ENCODE measurements at places on chromosomes 2 and 18. TPM values are rescaled to one million over a fixed set of nuclear protein-coding genes. Genes with fewer than 3 reads are reported as not detected.

DPP10 gene
- 6.7 TPM for total RNA-seq

KCNJ3 gene
- total RNA-seq: 0.71 TPM

POTEI gene
- total RNA-seq: 38.7 TPM

LIMS4 gene
- 11.2 TPM for total RNA-seq

KLHL41 gene
- 4.3 TPM for total RNA-seq

PLB1 gene
- 10.4 TPM for total RNA-seq

CTAGE1 gene
- 4.2 TPM for total RNA-seq

CNGA3 gene
- 0.63 TPM for total RNA-seq

MAP3K19 gene
- total RNA-seq: 9.8 TPM

CYS1 gene
- total RNA-seq: 3.7 TPM

ASB18 gene
- total RNA-seq: 0.43 TPM

L3MBTL4 gene
- total RNA-seq: 46.2 TPM

PLCL1 gene
- total RNA-seq: 2.1 TPM

ABCB11 gene
- total RNA-seq: 4.6 TPM

CYTIP gene
- 9.1 TPM for total RNA-seq

SMYD1 gene
- total RNA-seq: 2.4 TPM

ALPI gene
- not detected for total RNA-seq

IL1B gene
- total RNA-seq: 0.63 TPM

CPS1 gene
- total RNA-seq: 22.5 TPM

ACMSD gene
- not detected for total RNA-seq

DSG1 gene
- total RNA-seq: 2.8 TPM

FKBP1B gene
- total RNA-seq: 2.7 TPM

PSMA8 gene
- total RNA-seq: 20.1 TPM

GBX2 gene
- total RNA-seq: 0.47 TPM

CD8A gene
- 0.31 TPM for total RNA-seq

TTR gene
- total RNA-seq: 1.1 TPM

Measured in testis (tissue), 5 donors.